ENCODE measurements at places on chromosomes 1 and 21. TPM values are rescaled to one million over a fixed set of nuclear protein-coding genes. Genes with fewer than 3 reads are reported as not detected.

GRCh38 chr1:206479183-206480125, 9.2 kb downstream of the IKBKE start:
- peak; percentile 71 for DNase-seq

DNA sequence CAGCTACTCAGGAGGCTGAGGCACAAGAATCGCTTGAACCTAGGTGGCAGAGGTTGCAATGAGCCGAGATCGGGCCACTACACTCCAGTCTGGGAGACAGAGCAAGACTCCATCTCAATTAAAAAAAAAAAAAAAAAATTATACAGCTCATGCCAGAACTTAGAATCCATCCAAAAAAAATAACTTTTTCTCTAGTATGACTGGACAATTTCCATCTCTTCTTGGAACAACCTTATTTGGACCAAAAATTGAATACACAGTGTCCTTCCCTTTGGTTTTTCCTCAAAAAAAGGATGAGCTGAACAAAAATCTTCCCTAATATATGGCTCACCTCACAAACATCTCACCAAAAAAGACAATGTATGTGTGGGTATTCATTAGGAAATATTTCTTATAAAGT, 73.7 kb downstream of the TOR3A start:
- no peak for DNase-seq

DNA sequence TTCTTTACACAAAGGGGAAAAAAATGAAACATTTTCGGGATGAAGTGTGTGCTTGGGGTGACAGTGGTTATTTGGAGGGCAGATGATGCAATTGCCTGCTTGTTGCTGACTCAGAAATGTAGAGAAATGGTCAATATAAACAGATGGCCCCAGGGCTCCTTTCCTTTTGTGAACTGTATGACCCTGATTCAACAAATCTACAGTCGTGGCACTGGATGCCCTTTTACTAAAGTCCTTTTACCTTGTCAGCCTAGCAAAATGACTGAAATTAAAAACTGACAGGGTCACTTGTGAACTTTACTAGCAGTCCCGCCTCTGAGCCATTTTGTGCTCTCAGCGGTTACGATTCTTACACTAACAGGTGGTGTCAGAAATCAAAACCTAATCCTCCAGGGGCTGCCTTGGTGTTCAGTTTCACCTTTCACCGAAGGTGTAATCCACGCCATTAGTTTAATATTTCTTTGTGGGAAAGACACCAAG, 49.8 kb downstream of the GREM2 start:
- no peak for DNase-seq

DNA sequence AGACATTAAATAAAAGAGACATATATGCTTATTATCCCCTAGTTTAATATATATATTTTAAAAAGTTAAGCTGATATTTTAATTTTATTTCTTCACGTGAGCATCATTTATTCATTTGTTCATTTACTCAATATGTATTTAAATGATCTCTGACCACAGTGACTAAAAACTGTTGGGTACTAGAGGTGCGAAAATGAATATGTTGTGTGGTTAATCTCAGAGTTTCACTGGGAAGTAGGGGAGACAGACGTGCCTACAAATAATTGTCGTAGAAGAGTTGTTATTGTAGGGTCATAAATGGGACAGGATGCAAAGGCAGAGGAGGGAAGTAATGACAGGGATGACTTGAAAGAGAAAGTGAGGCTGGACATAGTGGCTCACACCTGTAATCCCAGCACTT, 213.0 kb upstream of the CACYBP start:
- DNase-seq = no peak

NES gene
- total RNA-seq = 111 TPM

SOX13 gene
- total RNA-seq = 107 TPM

Data from endothelial cell (in vitro differentiated cells).